Right lung (tissue), 10 donors: ENCODE measurements at places on chromosomes 3 and 15. TPM values are rescaled to one million over a fixed set of nuclear protein-coding genes. Genes with fewer than 3 reads are reported as not detected.

DNA sequence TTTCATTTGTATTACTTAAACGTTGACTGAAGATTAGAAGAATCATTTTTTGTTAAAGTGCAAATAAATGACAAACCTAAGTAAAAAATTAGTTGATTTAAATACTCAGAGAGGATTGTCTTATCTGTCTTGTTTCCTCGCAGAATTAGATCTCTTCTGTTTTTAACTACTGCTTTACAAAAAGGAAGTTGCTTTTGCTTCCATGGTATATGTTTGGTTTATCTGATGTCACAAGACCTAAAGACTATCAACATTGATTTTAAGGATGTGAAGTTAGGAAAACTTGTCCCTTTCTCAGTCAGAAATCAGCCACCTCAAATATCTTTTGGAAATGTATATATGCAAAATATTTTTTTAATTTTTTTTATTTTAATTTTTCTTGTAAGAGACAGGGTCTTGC, 28.7 kb downstream of the GPR171 start:
- no peak for DNase-seq

DNA sequence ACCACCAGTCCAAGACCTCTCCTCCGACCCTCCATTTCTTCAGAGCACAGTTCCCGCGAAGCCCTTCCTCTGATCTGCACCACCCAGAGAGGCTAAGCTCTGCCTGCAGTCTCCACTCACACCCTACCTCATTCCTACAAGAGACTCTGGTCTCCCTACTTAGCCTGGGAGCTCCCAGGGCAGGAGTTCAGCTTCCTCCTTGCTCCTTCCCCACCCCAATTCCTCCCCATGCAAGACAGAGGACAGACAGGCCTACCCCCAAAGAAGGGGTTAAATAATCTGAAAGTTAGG, 12.6 kb upstream of the VIPR1 start:
- no peak for DNase-seq

DNA sequence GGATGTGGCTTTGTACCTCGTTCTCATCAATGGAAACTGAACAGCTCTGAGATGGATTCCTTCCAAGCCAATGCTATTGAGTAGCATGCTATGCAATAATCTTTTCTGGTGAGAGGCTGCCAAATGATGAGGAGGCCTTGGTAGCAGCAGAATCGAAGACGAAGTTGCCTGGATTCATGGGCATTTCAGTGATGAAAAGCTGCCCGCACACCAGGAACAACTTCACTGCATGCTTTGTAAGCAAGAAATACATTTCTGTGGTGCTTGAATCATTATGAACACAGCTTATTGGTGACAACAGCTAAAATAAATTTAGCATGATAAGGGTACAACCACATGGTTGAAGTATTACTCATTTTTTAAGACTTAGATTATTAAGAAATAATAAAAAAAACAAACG, 246.8 kb upstream of the ROBO1 start:
- DNase-seq = no peak

CCDC13 gene
- 1.7 TPM for polyA plus RNA-seq

DNA sequence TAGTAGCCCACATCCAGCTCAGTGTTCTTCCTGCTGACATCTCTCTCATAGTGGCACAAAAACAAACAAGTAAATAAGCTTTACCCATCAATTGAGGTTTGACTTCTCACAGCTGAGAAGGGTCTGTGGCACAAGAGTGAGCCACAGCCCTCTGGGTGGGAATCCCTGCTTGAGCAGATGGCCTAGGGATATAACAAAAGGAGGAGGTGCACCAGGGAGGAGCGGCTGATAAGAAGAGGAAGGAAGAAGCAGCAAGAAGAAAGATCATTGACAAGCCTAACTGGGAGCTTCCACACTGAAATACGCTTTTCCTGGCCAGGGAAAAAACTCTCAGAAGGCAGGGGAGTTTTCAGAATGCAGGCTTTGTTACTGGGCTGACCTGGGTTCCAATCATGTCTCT, 279.8 kb downstream of the UACA start:
- DNase-seq = no peak

CCDC14 gene
- polyA plus RNA-seq = 163 TPM

GRCh38 chr15:32993285-32993684, 201.2 kb downstream of the FMN1 start:
- no peak for DNase-seq

- DNase-seq = no peak
Measured at GRCh38 chr15:48702569-48703236, 57.2 kb upstream of the FBN1 start.

DNA sequence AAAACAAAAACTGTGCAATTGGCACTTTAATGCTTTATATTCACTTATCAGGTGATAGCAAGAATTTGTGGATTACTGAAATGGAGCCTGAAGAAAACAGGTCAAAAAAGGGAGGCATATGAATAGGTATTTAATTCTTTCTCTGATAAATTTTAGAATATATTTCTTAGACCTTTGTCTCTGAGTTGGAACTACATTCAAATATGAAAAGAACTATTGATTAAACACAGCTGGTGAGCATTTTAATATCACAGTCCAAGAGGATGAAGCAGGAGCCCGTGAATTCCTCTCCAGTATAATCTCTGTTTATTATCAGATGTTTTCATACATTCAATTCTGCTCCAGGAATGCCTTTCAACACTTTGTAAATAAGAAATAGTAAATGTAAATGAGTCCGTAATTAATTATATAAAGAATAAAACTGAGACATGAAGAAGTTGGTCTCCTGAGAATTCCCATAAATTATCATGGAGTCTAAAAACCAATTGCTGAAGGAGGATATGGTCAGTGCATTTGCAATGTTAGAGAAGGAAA, 86.3 kb upstream of the ARHGEF26 start:
- no peak for DNase-seq

CA12 gene
- polyA plus RNA-seq = 1.8 TPM

DNA sequence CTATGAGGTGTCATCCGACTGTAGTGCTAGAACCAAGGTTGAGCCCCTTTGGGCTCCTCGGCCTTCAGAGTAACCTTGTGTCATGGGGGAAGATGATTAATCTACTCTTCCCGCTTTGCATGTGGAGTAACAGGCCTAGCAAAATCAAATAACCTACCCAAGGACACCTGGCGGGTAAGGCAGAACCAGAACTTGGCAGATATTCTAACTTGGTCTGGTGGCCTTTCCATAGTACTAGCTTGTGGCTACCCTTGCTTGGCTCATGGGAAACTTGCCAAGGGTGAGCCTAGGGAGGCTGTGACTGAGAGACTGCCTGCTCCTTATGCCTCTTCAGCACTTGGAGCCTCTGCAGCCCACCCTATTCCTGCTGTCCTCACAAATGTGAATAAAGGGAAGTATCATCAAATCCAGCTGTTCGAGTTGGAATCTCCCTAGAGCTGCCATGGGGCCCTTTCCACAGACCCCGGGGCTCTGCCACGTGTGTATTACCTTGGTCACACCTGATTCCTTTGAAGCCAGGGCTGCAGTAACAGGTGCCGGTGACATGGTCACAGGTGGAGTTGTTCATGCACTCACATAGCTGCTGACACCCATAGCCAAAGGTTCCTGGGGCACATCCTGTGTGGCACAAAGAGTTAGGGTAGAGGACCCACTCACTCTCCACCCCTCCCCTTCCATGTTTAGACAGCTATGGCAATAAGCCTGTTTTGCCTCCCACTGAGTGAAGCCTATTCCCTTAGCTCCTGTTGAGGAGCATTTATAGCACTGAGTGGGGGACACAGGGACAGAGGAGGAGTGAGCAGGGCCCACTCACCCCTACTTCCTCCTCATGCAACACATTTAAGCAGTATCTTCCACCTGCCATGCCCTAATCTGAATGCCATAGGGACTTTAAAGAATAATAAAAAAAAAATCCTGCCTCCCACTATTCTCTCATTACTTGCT, 46.0 kb downstream of the RAB11A start:
- DNase-seq = no peak
